DMS 273 treated with DMSO at 0.1 percent for 48 hours (cell line): ENCODE measurements at places on chromosomes 12 and 14.
A peak's percentile ranks its signal among the peaks of the same experiment; 100 is the strongest.

GRCh38 chr12:103273645-103274044 lies 222.1 kb downstream of the C12orf42 start:
- DNase-seq = no peak

GRCh38 chr12:59600171-59600570 lies 4.3 kb downstream of the SLC16A7 start:
- no peak for DNase-seq

- no peak for DNase-seq
Observed at GRCh38 chr12:132456944-132457495, 32.9 kb upstream of the FBRSL1 start.

- peak; percentile 55 for DNase-seq
Observed at GRCh38 chr12:127629066-127629820, 637.7 kb upstream of the TMEM132C start.

GRCh38 chr12:118436002-118436730 lies 59.8 kb downstream of the SUDS3 start:
- no peak for DNase-seq

GRCh38 chr14:59997449-59997848 lies 77.5 kb downstream of the LRRC9 start:
- DNase-seq = no peak

DNA sequence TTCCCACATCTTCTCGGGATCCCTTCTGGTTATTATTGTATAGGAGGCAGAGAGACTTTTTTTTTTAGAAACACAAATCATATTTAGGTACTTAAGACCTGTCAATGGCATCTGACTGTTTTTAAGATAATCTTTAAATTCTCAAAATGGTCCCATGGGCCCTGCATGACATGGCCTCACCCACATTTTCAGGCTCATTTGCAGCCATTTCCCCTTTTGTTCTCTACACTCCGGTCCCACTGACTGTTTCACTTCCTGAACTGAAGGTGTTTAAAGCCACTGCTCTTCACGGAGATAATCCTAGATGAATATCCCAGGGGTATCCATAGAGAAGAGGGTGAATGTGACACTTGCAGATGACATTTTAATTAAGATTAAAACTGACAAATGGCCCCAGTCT lies 12.3 kb upstream of the C12orf71 start:
- no peak for DNase-seq

DNA sequence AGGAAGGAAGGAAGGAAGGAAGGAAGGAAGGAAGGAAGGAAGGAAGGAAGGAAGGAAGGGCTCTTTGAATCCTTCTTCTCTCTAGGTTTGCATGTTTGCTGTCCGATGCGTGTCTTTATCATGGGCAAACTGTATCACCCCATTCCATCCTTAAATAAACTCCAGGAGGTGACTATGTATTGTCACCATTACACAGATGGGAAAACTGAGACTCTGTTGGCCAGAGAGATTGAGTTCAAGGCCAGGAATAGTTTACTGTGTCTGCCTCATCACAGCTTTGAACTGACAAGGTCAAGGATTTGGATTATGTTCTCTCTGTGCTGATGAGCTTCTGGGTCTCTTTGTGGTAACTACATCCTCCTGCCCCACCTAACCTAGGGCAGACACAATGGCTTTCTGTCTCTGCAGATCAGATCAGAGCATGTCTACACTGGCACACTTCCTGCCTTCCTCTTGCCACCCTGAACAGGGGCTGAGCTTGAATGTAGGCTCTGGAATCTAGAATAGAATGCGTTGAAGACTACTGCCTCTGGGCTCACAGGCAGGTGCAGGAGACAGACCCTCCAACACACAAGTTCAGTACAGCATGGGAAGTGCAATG lies 78.9 kb upstream of the MAP1LC3B2 start:
- DNase-seq = no peak

GRCh38 chr12:102917026-102917787 lies at the start of gene PAH:
Gene PAH, minus strand, starts transcription at chr12:102917244. Its CDS starts 114 bp downstream, at chr12:102917130.
- no peak for DNase-seq
